ENCODE measurements at places on chromosomes 7 and 10. TPM values are rescaled to one million over a fixed set of nuclear protein-coding genes. Genes with fewer than 3 reads are reported as not detected.

The AFAP1L2 gene
- 3.8 TPM for total RNA-seq

- H3K4me3 ChIP-seq: no peak overlapping the region
- H3K27ac ChIP-seq: no peak overlapping the region
- peaks cover 6% of the 10 kb centered on the region for H3K27me3 ChIP-seq
- H3K4me1 ChIP-seq: no peaks in the 10 kb centered on the region
- DNase-seq: no peak
- no peaks in the 10 kb centered on the region for H3K36me3 ChIP-seq
These were observed 161.6 kb downstream of the LRMDA start for GRCh38 chr10:75592791-75593643.

DNA sequence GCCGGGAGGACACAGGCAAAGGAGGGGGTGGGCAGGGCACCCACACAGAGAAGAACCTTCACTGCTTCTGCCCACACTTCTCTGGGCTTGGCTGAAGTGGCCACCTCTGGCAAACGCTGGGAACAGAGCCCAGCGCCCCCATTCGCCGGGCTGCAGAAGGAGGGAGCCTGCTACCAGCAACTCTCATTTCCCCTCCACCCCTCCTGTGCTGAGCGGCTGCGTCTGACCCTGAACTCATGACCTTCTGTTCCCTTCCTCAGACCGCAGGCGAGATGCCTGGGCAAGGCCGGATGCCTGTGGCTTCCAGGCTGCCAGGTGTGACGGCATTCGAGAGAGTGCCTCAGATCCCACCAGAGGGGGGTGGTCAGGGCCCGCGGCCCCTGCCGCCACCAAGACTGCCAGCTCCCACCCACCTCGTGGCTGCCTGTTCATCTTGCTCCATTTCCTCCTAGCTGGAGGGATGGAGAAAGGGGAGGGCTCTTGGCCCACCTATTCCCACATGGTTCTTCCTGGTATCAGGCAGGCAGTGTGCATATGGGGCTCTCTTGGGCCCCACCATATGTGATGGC lies 19.8 kb downstream of the DNAJB12 start:
- H3K36me3 ChIP-seq: peaks cover 7% of the 10 kb centered on the region
- peak overlapping the region; percentile 80 for H3K4me3 ChIP-seq
- peak; percentile 92 for DNase-seq

GRCh38 chr10:21011433-21012018 lies 114.4 kb upstream of the NEBL start:
- no peak overlapping the region for H3K27ac ChIP-seq
- no peak for DNase-seq
- no peaks in the 10 kb centered on the region for H3K36me3 ChIP-seq
- H3K4me1 ChIP-seq: no peaks in the 10 kb centered on the region

GRCh38 chr7:80215734-80216133 lies 81.1 kb downstream of the GNAI1 start:
- no peaks in the 10 kb centered on the region for H3K36me3 ChIP-seq
- H3K4me3 ChIP-seq: no peak overlapping the region
- no peak overlapping the region for H3K27ac ChIP-seq
- no peaks in the 10 kb centered on the region for H3K4me1 ChIP-seq

Data from activated naive CD8-positive, alpha-beta T cell treated with anti-CD3 and anti-CD28 coated beads, Interleukin-2, amount 10 ng/mL, durations not matched to agents 7 days and 5 days (primary cell).